ENCODE measurements at places on chromosomes 5 and 9.
A peak's percentile ranks its signal among the peaks of the same experiment; 100 is the strongest.

DNA sequence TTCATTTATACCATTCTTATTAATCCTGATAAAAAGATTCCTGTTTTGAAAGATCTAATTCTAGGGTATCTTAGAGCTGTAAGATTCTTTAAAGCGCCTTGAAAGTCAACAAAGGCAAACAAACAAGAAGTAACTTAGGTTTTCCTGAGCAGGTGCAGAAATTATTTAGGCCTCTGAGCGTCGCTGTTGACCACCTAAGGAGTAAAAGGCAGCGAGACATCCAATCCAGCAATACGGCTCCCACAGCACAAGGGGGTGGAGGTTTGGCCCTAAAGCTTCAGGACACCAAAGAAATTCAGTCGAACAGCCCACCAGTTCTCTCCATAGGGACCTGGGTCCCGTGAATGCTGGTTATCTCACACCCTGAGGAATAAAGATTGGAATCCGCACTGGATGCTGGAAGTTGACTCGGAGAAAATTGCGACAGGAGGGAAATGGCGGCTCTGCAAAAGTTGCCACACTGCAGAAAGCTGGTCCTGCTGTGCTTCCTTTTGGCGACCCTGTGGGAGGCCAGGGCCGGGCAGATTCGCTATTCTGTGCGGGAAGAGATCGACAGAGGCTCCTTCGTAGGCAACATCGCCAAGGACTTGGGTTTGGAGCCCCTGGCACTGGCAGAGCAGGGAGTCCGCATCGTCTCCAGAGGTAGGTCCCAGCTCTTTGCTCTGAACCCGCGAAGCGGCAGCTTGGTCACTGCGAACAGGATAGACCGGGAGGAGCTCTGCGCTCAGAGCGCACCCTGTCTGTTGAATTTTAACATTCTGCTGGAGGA lies at the start of gene PCDHGA2:
Gene PCDHGA2 (plus strand): TSS at position 223 of the 769 bp plus-strand sequence.
- DNase-seq: no peak

- DNase-seq: peak; percentile 53
Observed at GRCh38 chr9:33620738-33621439, 96.8 kb downstream of the ANKRD18B start.

GRCh38 chr5:314676-315487 lies 6.6 kb upstream of the AHRR start:
- DNase-seq: no peak

DNA sequence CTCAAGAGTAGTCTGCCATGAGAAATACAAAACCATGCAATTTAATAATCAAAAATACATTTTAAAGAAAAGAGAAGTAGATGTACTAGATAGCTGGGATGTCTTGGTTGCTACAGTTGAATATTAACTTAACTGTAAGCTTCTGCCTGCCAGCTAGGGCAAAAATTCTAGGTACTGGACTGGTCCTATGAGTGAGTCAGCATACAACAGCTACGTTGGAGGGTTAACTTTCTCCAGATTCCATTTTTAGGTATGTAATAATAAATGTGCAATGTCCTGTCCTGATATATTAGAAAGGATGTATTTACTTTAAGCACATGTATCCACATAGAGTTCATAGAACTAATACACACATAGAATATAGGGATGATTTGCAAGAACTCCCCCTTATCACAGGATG lies 230.1 kb downstream of the CAAP1 start:
- no peak for DNase-seq

DNA sequence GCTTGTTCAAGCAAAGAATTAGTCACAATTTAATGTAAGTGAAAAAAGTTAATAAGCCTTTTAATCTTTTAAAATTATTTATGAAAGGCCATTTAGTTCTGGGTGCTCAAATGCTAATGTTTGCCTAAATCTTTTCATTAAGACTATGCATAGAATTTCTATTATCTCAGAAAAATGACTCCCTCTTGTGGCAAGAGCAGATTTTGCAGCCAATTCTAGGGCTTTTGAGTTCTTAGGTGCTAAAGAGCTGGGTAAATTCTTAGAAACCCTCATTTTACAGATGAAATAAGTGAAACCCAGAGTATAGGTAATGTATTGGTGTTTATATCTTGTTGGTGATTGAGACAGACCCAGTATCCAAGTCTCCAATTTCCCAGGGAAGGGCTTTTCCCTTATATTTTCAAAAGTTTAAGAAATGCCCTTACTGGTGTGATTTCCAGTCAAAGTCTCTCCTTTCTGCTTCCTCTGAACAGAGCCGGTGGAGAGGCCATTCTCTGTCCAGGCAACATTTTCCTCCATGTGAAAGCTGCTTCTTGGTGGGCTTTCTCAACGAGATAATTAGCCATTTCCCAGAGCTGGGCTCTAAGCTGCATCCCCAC lies 24.1 kb upstream of the PCSK5 start:
- peak; percentile 4 for DNase-seq

DNA sequence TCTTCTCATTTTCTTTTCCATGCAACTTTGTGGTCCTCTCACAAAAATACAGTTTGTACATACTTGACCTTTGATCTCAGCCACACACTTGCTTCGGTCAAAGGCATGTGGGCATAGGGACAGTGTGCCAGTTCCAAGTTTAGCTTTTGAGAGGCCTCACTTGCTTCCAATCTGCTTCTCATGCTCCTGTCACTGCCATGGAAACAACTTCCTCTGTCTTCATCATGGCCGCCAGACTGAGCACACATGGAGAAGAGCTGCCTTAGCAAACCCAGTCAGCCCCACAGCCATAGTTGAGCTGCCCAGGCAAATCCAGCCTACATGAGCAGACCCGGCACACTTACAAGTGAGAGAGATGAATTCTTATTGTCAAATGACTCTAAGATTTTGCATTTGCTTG lies 138.2 kb upstream of the TUSC1 start:
- no peak for DNase-seq

DNA sequence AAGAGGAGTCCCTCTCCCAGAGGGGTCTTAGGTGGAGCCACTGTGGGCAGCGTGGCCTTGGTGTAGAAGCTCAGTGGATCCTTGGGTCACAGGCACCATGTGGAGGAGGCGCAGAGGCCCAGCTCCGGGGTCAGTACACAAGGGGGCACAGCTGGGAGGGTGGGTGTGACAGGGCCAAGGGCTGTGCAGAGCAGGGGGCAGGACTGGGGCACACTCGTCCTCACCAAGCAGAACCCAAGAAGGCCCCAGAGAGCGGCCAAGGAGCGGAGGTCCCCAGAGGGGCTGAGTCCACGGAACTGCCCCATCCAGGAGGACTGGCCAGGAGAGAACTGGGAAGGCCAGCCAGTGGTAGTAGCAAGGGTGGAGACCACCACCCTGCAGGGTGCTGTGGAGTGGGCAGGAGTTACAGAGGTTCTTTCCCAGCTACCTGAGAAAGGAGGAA lies 2.5 kb upstream of the LPCAT1 start:
- DNase-seq: no peak

DNA sequence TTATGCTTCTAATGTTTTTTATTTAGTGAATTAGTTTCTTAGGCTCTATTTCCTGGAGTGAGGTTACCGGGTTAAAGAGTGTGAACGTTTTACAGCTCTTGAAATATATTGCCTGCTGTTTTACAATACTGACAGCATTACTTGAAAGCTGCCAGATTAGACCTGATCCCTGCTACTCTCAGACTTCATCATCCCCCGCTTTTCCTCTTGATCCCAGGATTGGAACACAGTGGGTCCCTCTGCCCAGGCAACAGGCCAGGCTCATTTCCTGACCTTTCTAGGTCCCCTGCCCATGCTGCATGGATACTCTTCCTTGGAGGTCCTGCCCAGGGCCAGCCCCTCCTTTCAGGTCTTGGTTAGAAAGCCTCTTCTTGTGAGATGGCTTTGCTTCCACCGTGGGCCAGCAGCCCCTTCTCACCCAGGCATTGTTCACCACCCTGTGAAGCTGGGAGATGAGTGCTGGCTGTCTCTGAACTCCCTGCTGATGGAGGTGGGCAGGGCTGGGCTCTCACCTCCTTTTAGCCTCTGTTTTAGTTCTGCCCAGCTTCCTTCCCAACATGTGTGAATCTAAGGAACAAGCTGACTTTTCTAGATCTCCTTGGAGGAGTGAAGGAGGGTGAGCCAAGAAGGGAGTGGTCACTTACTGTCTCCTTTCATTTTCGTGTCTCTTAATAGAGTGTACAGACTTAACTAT lies 15.5 kb upstream of the FAM120AOS start:
- no peak for DNase-seq

DNA sequence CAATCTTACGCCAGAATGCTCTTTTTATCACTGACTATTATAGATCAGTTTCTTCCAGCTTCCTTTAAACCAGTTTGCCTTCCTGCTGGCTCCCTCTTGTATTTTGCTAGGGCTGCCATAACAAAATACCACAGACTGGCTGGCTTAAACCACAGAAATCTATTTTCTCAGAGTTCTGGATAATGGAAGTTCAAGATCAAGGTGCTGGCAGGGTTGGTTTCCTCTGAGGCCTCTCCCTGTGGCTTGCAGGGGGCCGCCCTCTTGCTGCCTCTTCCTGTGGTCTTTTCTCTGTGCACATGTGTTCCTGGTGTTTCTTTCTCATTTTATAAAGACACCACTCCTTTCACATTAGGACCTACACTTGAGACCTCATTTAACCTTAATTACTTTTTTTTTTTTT lies 6.8 kb upstream of the FXN start:
- DNase-seq: no peak

- no peak for DNase-seq
Observed at GRCh38 chr9:9817176-9817575, 795.6 kb downstream of the PTPRD start.

DNA sequence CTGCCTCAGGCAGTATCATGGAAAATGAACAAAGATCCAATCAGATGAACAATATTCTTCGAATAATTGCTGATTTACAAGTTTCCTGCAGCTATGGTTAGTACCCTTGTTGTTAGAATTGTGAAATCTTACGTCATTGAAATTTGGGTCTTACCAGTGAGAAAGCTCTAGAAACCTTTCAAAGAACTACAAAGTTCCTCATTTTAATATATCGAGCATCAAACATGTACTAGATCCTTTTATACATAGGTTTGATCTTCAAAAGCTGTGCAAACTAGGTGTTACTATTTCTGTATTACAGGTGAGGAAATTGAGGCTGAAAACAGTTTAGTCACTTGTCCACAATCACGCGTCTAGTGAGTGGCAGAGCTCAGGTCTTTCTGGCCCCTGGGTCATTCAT lies 43.7 kb upstream of the ANGPTL2 start:
- DNase-seq: no peak

GRCh38 chr5:39106322-39106721 lies 32.1 kb upstream of the RICTOR start:
- DNase-seq: no peak

GRCh38 chr5:31346896-31347551 lies 153.5 kb downstream of the CDH6 start:
- no peak for DNase-seq

DNA sequence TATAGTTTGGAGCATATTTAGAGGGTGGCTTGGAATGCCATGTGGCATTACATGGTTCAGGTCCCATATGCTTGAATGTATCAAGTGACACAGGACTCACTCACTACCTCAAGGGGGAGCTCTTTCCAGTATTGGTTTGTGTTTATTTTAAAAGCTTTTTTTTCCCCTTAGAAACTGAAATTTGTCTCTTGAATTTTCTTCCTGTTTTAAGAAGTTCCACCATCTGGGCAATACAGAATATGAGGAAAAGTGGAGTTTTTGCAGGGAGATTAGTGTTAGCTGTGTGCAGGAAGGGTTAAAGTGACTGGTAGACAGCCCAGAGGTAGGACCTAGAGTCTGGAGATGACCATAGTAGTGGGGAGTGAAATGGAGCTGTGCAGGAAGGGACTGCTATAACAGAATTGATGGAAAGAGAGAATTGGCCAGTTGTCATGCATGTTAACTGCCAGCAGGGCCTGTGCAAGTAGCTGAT lies 36.6 kb downstream of the CTNNA1 start:
- no peak for DNase-seq

DNA sequence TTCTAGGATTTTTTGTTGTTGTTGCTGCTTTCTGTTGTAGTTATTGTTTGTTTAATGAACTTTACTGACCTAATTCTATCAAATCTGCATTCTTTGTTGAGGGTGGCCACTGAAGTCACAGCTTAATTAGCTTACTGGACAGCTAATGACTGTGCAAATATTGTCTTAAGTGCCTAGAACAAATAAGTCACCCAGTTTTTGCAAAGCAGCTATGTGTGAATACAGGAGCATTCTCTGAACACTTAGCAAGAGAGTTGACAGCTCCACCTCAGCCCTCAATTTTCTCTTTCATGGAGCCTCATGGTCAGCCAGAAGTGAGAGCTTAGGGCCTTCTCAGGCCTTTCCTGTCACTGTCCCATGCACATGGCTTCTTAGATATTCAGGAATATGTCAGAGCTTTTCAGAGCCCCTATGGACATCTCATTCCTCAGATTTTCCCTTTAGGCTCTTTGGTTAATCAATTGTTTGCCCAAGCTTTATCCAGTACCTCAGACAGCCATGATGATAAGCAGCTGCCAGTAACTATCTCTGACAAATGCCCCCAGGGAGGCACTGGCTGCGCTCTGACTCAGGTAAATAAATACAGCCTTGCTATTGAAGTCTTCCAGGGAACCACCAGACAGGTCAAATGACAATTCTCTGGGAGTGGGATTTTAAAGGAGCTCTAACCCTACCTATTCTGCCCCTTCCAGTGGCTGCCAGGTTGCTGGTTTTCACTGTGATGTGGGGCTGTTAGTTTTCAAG lies 241.4 kb upstream of the IL12B start:
- no peak for DNase-seq

DNA sequence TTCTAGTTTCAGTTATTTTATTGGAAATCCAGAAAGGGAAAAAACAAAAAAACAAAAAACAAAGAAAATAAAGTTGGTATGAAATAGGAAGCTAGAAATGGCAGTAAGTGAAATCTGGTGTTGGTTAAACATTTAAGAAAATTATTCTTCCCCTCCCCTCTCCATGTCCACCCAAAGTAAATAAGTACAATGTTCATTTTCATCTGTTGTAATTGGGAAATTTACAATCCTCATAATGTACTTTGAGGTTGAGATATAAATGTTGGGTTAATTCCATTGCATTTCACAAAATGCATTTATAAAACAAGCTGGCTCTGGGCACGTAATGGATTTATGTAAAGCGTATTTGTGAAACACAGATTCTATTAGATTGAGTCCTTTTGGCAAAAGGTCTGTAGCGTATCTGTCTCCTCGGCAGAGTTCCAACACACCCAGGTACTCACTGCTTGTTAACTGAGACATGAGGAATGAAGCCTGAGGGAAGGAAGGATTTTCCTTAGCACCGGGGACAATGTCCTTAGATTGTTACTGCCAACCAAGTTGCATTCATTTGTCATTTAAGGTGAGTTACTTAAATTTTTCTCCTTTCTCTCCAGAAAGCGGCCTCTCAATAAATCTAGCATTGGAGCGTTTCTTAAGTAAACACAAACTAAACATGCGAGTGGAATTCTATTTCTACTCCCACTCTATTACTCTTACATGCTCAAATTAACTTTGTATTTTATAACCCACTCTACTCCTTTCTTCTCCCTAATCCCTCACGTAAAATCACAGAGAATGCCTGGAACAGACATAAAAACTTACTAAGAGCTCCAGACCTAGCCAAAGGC lies 912.3 kb upstream of the WWC1 start:
- no peak for DNase-seq

- no peak for DNase-seq
Observed at GRCh38 chr9:23643656-23644258, 182.3 kb downstream of the ELAVL2 start.

- DNase-seq: no peak
Observed at GRCh38 chr5:98513380-98513779, 260.1 kb upstream of the RGMB start.

Measured in skeletal muscle cell (primary cell).